Calu3 (cell line): ENCODE measurements at places on chromosomes 1 and 21. TPM values are rescaled to one million over a fixed set of nuclear protein-coding genes. Genes with fewer than 3 reads are reported as not detected.
A peak's percentile ranks its signal among the peaks of the same experiment; 100 is the strongest.

- peak; percentile 19 for DNase-seq
- no peaks in the 10 kb centered on the region for H3K36me3 ChIP-seq
- peaks cover 45% of the 10 kb centered on the region for H3K27me3 ChIP-seq
- H3K4me1 ChIP-seq: no peaks in the 10 kb centered on the region
- no peak overlapping the region for H3K27ac ChIP-seq
Measured at GRCh38 chr1:5637171-5637570, 355.1 kb downstream of the NPHP4 start.

Gene MYOM3
- total RNA-seq: 0.42 and 1.0 TPM in 2 replicates

DNA sequence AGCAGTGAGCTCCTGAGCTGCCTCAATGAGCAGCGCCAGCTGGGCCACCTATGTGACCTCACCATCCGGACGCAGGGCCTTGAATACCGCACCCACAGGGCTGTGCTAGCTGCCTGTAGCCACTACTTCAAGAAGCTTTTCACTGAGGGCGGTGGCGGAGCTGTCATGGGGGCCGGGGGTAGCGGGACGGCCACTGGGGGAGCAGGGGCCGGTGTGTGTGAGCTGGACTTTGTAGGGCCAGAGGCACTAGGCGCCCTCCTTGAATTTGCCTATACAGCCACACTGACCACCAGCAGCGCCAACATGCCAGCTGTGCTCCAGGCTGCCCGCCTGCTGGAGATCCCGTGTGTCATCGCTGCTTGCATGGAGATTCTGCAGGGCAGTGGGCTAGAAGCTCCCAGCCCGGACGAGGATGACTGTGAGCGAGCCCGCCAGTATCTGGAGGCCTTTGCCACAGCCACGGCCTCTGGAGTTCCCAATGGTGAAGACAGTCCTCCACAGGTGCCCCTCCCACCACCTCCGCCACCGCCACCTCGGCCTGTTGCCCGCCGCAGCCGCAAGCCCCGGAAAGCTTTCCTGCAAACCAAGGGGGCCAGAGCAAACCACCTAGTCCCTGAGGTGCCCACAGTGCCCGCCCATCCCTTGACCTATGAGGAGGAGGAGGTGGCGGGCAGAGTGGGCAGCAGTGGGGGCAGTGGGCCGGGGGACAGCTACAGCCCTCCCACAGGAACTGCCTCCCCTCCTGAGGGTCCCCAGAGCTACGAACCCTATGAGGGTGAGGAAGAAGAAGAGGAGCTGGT, 12.3 kb downstream of the ZBTB7B start:
- DNase-seq: no peak
- H3K36me3 ChIP-seq: peaks cover 46% of the 10 kb centered on the region
- no peaks in the 10 kb centered on the region for H3K27me3 ChIP-seq
- H3K4me1 ChIP-seq: peaks cover 30% of the 10 kb centered on the region
- H3K27ac ChIP-seq: no peak overlapping the region

- H3K36me3 ChIP-seq: no peaks in the 10 kb centered on the region
- H3K4me1 ChIP-seq: no peaks in the 10 kb centered on the region
- no peak overlapping the region for H3K27ac ChIP-seq
- DNase-seq: peak; percentile 65
- H3K27me3 ChIP-seq: peaks cover 80% of the 10 kb centered on the region
- H3K4me3 ChIP-seq: no peak overlapping the region
Measured at GRCh38 chr1:30111431-30111830, 612.0 kb downstream of the MATN1 start.

Gene AK5
- 0.61 TPM in 1 of 2 replicates, not detected in the other for total RNA-seq

Gene EPB41
- total RNA-seq: 40.7 and 46.2 TPM in 2 replicates

DNA sequence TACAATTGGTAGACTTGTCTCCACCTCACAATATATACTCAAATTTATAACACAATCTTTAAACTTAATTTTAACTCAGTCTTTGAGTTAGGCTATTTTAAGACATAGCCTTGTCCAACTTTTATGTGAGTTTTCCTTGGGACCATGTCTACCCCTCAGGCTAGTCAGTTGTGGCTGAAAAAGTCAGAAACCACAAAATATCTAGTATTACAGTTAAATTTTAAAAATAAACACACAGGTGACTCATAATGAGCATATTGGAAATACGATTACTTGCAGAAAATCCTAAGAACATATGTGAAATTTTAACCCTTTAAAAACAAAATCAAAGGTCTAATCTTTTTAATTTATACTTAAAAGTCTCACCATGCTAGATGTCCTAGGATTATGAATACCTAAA, 4.8 kb upstream of the ASB17 start:
- DNase-seq: no peak
- H3K4me1 ChIP-seq: no peaks in the 10 kb centered on the region
- no peaks in the 10 kb centered on the region for H3K36me3 ChIP-seq
- H3K4me3 ChIP-seq: no peak overlapping the region
- no peak overlapping the region for H3K27ac ChIP-seq
- H3K27me3 ChIP-seq: no peaks in the 10 kb centered on the region

GRCh38 chr1:73327180-73327793, 870.7 kb downstream of the LRRIQ3 start:
- no peaks in the 10 kb centered on the region for H3K4me1 ChIP-seq
- H3K27ac ChIP-seq: no peak overlapping the region
- no peak for DNase-seq
- no peak overlapping the region for H3K4me3 ChIP-seq
- H3K36me3 ChIP-seq: no peaks in the 10 kb centered on the region
- H3K27me3 ChIP-seq: no peaks in the 10 kb centered on the region

DNA sequence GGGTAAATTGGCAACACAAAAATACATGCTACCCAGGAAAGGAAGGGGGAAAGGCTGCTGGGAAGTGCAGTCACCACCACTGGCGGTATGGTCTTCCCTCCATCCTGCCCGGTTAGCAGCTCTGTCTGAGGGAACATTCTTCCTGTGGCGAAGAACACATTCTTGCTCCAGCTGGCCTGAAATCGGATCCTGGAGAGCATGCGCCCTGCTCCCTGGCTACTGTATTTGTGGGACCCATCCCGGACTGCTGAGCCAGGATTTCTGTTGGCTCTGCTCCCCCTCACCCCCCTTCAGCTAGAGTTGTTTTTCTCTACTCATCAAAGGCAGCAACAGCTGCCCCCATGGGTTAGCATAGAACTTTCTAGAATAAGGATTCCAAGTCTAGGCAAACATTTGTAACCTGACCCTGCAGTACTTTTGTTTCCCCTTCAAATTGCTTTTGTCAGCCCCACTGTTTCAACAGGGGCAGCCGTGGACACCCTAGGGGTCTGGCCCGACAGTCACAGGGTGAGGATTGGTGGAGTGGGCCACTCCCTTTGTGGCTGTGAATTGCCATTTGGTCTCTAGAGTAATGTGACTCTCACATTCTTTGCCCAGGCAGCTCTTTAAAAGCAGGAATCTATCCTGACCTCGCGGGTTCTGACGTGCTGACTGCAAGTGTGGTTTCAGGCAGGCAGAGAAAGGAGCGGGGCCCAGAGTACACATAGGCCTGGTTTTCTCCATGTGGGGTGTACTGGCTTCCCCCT, 157.7 kb downstream of the TOMM20 start:
- H3K4me1 ChIP-seq: peaks cover 48% of the 10 kb centered on the region
- no peaks in the 10 kb centered on the region for H3K36me3 ChIP-seq
- no peak overlapping the region for H3K4me3 ChIP-seq
- DNase-seq: no peak
- no peak overlapping the region for H3K27ac ChIP-seq

DNA sequence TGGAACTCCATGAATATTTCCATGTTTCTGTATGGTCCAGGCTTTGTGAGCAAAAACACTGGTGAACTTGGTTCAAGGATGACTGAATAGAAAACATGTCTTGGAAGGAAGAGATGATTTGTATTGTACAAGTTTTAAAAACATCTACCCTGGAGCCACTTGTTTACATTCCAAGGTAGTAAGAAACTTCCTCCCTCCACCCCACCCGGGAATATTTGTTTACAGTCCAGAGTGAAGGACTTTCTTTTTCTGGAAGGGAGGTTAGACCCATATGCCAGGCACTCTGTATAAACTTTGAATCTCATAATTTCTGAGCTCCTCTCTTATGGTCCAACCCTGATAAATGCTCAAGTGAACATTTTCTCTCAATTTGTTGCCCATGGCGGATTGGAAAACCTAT, 323.3 kb upstream of the LYPLAL1 start:
- H3K4me1 ChIP-seq: peaks cover 11% of the 10 kb centered on the region
- H3K36me3 ChIP-seq: no peaks in the 10 kb centered on the region
- no peak overlapping the region for H3K4me3 ChIP-seq
- no peak for DNase-seq

Gene SPRR5
- not detected in 2 replicates for total RNA-seq

Gene TMPRSS15
- not detected in 2 replicates for total RNA-seq

- DNase-seq: peak; percentile 76
- H3K27me3 ChIP-seq: no peaks in the 10 kb centered on the region
- H3K4me1 ChIP-seq: peaks cover 19% of the 10 kb centered on the region
Measured at GRCh38 chr1:56409112-56409691, 170.2 kb downstream of the PLPP3 start.

GRCh38 chr1:161071886-161072371, 2.2 kb upstream of the ARHGAP30 start:
- no peak overlapping the region for H3K4me3 ChIP-seq
- H3K36me3 ChIP-seq: peaks cover 41% of the 10 kb centered on the region
- no peaks in the 10 kb centered on the region for H3K27me3 ChIP-seq
- peak; percentile 71 for DNase-seq
- H3K27ac ChIP-seq: peak overlapping the region; percentile 38
- H3K4me1 ChIP-seq: no peaks in the 10 kb centered on the region

GRCh38 chr1:53652441-53653199, 86.3 kb downstream of the GLIS1 start:
- H3K27me3 ChIP-seq: peaks cover 84% of the 10 kb centered on the region
- H3K36me3 ChIP-seq: no peaks in the 10 kb centered on the region
- no peak overlapping the region for H3K27ac ChIP-seq
- no peaks in the 10 kb centered on the region for H3K4me1 ChIP-seq
- H3K4me3 ChIP-seq: no peak overlapping the region
- no peak for DNase-seq

- H3K27me3 ChIP-seq: no peaks in the 10 kb centered on the region
- no peaks in the 10 kb centered on the region for H3K36me3 ChIP-seq
- peaks cover 24% of the 10 kb centered on the region for H3K4me1 ChIP-seq
- H3K27ac ChIP-seq: no peak overlapping the region
Measured at GRCh38 chr1:98454666-98455065, 206.9 kb upstream of the SNX7 start.

GRCh38 chr1:84634536-84635205, 55.6 kb downstream of the SSX2IP start:
- peak overlapping the region; percentile 70 for H3K27ac ChIP-seq
- no peaks in the 10 kb centered on the region for H3K27me3 ChIP-seq
- DNase-seq: no peak
- H3K36me3 ChIP-seq: no peaks in the 10 kb centered on the region
- peaks cover 30% of the 10 kb centered on the region for H3K4me1 ChIP-seq

Gene HTR6
- total RNA-seq: not detected in 2 replicates

GRCh38 chr1:79004916-79005315, 1.6 kb downstream of the ADGRL4 start:
- no peak overlapping the region for H3K4me3 ChIP-seq
- DNase-seq: no peak
- no peak overlapping the region for H3K27ac ChIP-seq
- H3K27me3 ChIP-seq: no peaks in the 10 kb centered on the region
- H3K36me3 ChIP-seq: no peaks in the 10 kb centered on the region
- no peaks in the 10 kb centered on the region for H3K4me1 ChIP-seq

DNA sequence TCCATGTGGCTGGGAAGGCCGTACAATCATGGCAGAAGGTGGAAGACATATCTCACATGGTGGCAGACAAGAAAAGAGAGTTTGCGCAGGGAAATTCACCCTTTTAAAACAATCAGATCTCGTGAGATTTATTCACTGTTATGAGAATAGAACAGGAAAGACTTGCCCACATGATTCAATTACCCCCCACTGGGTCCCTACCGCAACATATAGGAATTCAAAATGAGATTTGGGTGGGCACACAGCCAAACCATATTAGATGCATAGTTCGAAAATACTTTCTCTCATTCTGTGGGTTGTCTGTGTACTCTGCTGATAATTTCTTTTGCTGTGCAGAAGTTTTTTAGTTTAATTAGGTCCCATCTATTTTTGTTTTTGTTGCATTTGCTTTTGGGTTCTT, 990.3 kb downstream of the PLA2G4A start:
- H3K27ac ChIP-seq: no peak overlapping the region
- no peaks in the 10 kb centered on the region for H3K27me3 ChIP-seq
- no peak overlapping the region for H3K4me3 ChIP-seq
- DNase-seq: no peak

Gene SSX2IP
- 23.2 and 28.0 TPM in 2 replicates for total RNA-seq
